ENCODE measurements at places on chromosomes 2 and 18.
A peak's percentile ranks its signal among the peaks of the same experiment; 100 is the strongest.

- DNase-seq: no peak
These were observed 119.2 kb downstream of the MAPK4 start for GRCh38 chr18:50679056-50679455.

GRCh38 chr2:74552914-74553811, 579 bp downstream of the LOXL3 start:
- DNase-seq: no peak

DNA sequence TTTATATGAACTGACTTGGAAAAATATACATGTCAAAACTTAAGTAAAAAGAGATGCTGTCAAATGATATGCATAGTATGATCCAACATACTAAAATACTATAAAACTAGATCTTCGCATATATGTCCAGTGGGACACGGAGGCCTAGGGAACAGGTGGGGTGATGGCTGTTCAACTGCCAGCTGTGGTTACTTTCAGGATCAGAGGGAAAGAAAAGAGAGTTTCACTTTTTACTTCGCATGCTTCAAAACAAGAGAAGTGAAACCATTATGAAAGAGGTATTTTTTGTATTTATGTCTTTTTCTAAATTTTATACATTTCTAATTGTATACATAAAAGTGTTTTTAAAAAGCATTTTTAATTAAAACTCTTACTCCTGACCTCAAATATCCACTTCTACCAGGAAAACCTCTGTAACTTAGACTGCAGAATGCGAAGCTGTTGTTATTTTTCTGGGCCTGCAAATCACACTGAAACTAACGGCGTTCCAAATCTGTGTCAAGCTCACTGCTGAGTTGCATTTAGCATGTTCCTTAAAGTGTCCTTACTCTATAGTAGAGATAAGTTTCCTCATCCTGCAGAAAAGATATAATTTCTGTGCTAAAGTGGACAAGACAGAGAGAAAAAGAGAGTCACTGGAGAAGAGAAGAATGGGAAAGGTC, 97.8 kb upstream of the SLC35G4 start:
- DNase-seq: peak; percentile 19

DNA sequence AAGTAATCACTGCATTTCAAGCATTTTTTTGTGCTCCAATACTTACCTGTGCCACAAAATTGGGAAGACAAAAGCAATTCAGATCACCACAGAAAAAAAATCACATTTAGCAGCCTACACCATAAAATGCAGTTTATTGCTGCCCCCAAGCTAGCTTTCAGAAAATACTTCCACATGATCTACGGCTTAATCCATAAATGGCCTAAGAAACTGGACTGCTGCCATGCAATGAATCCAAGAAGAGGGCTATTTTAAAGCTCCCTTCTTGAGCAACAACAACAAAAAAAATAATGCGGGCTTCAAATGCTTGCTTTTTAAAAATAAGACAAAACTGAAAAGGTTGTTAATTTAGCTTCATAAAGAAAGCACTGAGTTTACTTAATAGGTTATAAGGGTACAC, 272.3 kb downstream of the RAD51AP2 start:
- no peak for DNase-seq

DNA sequence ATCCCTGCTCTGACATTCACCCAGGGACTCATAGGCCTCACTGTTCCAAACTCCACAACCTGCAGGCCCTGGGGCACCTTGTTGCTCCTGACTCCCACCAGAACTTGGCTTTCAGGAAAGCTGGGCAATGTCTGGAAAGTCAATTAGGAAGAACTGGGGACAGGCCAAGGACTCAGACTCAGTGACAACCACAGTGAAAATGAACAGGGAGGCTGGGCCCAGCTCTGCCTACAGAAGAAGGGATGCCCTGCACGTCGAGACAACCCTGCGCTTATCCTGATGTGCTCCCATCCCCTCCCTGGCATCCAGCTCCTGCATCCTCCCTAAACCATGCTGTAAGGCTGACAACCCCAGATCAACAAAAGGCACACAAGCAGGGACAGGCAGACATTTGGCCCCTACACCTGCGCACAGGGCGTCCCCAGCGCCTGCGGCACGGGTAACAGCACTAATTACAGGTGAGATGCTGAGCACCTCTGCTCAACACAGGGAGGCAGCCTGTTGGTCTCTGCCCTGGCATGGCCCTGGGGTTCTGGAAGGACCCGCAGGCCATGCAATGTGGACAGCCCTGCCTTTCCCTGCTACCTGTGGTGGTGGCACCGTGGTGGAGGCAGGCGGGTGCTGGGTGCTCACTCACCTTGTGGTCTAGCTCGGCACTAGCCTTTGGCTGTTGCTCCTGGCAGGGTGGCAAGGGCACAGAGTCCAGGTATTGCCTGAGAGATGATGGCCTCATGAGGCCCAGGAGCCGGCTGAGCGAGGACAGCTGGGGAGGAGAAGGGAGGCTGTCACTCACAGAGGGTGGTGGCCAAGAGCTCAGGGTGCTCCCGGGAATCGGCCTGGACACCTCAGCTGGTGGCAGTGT, 23.6 kb upstream of the SEMA4C start:
- DNase-seq: no peak

GRCh38 chr2:3377279-3377611, 373 bp downstream of the EIPR1 start:
- peak; percentile 50 for DNase-seq

- peak; percentile 90 for DNase-seq
These were observed 175.2 kb downstream of the TGIF1 start for GRCh38 chr18:3624935-3625741.

DNA sequence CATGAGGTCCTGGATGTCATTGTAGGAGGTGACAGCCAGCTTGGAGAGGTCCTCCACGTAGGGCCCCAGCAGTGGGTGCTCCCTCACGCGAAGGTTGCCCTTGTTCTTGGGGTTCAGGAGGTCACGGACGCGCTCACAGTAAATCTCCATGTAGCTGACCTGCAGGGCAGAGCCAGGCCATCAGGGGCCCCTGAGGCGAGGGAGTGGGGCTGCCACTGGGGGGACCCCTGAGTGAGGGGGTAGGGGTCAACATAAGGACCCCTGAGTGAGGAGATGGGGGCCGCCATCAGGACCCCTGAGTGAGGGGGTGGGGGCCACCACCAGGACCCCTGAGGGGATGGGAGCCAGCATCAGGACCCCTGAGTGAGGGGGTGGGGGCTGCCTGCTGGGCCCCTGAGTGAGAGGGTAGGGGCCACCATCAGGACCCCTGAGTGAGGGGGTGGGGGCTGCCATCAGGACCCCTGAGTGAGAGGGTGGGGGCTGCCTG, 33.6 kb downstream of the KIF1A start:
- DNase-seq: no peak

GRCh38 chr2:104781151-104781550, 72.8 kb upstream of the POU3F3 start:
- DNase-seq: no peak

DNA sequence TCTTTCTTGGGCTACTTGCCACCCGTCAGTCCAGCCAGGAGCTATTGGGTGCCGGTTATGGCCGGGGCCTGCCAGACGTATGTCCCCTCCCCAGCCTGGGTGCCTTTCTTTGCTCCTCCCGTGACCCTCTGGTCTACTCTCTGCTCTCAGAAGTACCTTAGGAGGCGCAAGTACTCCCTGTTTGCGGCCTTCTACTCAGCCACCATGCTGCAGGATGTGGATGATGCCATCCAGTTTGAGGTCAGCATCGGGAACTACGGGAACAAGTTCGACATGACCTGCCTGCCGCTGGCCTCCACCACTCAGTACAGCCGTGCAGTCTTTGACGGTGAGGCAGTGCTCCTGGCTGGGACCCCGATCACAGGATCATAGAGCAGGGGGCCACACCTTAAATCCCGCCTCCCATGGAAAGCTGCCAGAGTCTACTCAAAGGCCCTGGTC, 99.5 kb downstream of the DYSF start:
- DNase-seq: no peak

GRCh38 chr2:44553456-44553855, 191.7 kb downstream of the CAMKMT start:
- no peak for DNase-seq

- no peak for DNase-seq
These were observed 392.5 kb upstream of the KLHL29 start for GRCh38 chr2:22992441-22992840.
